ENCODE measurements at places on chromosomes 4 and X. TPM values are rescaled to one million over a fixed set of nuclear protein-coding genes. Genes with fewer than 3 reads are reported as not detected.

CD40LG gene
- 1.4 TPM for total RNA-seq

NPNT gene
- 7.4 TPM for total RNA-seq

CSN1S1 gene
- 2.9 TPM for total RNA-seq

SPANXN3 gene
- not detected for total RNA-seq

FGF16 gene
- total RNA-seq = not detected

ANKRD17 gene
- 56.2 TPM for total RNA-seq

NMU gene
- total RNA-seq = not detected

SYN1 gene
- 3.1 TPM for total RNA-seq

CT45A10 gene
- total RNA-seq = not detected

MAGEC1 gene
- not detected for total RNA-seq

NLGN4X gene
- 4.3 TPM for total RNA-seq

HSPA4L gene
- 4.6 TPM for total RNA-seq

MAPK10 gene
- 38.5 TPM for total RNA-seq

FRG2 gene
- total RNA-seq = not detected

SLC4A4 gene
- 9.5 TPM for total RNA-seq

CT45A2 gene
- total RNA-seq = not detected

SRPK3 gene
- total RNA-seq = 0.47 TPM

SSX4 gene
- not detected for total RNA-seq

- DNase-seq = no peak
Measured at GRCh38 chrX:82127228-82128123, 925.6 kb downstream of the SH3BGRL start.

GRCh38 chr4:9931146-9931545, 90.2 kb downstream of the SLC2A9 start:
- DNase-seq = no peak

- DNase-seq = no peak
Measured at GRCh38 chr4:54060116-54060515, 4.3 kb downstream of the CHIC2 start.

DNA sequence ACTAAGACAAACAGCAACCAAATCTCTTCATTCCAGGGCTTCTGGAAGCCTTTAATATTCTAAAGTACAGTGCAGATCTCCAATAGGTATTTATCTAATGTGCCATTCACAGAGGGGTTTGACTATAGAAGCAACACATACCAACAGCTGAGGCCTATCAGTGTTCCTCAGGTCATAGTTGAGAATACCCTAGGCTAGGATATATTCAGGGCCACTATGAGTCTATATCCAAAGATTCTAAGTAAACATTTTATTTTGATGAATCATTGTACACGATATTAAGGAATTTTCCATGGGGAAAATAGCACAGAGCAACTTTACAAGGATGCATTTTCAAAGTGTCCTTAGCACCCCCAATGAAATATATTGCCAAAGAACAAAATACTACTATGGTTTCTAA, 9.7 kb downstream of the SMIM10 start:
- DNase-seq = no peak

DNA sequence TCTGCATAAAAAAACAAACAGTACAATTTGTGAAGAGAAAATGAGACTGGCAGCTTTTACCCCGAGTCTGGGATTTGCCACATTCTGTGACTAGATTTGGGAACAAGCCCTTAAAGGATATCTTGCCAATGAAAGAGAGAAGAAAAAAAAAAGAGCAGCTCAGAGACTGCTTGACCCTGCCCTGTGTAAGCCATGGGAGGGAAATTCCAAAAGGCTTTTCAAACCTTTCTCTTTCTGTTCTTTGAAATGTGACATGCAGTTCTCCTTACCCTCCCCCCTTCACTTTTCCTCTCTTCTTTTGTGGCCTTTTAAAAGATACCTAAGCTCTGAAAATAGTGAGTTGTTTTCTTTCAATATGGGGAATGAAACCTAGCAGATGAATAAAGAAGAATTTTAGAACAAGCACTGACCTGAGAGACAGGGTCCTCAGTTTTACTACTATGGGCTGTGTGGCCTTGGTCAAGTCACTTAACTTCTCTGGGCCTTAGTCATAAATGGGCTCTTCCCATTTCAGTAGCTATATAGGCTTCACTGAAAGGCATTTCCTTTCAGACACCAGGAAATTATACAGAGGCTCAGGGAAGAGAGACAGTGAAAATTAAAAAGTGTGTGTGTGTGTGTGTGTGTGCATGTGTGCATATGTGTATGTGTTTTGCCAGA, 5.1 kb downstream of the CCDC160 start:
- no peak for DNase-seq

- DNase-seq = no peak
Measured at GRCh38 chrX:40420899-40421729, 159.7 kb upstream of the ATP6AP2 start.

- no peak for DNase-seq
Measured at GRCh38 chrX:47710252-47710651, 51.3 kb upstream of the UXT start.

DNA sequence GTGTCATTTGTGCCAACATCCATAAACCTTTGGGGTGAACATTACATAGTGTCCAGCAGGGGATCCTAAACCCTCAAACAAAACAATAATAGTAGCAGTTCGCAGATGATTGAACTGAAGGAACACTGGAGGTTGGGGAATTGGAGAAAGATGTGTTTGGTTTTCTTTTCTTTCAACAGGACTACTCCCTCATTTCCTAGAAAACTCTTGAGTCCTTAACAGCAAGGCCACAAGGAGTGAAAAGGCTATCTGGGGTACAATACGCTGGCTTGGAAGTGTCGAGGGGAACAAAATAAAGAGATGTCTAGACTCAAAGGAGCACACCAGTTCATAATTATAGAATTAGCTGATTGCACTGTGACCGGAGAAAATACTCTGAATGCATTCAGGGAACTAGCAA, 72.1 kb downstream of the IDS start:
- DNase-seq = no peak

DNA sequence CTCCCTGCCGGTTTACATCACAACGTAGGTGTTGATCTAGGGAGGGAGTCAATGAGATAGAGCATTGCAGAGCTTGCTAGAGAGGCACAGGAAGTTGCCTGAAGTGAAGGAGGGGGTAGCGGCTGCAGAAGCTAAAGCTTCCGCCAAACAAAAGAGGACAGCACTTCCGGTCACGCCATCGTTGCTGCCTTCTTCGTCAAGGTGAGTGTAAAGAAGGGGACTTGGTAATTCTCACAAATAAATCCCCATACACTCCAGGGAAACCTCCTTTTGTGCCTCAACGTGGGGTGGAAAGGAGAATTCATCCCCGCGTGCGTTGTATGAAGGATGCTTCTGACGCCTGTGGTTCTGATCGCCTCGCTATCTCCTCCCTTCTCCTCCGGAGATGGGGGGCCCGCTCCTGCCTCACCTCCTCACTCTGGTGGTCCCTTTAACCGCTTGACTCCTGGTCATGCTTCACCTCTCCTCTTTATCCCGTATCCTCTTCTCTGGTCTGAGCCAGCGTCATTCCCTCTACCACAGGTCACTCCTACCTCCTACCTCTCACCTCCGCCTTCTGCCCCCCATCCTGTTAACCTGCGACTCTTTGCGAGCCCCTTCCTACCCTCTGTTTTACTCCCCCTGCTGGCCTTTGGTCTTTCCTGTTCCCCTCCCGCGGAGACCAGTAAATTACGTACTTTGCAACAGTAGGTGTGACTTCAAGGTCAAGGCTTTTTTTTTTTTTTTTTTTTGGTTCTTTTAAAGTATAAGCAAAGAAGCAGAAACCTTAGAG, 59.9 kb downstream of the GSPT2 start:
- no peak for DNase-seq

- no peak for DNase-seq
Measured at GRCh38 chrX:135345107-135345589, 35.9 kb downstream of the ETDC start.

DNA sequence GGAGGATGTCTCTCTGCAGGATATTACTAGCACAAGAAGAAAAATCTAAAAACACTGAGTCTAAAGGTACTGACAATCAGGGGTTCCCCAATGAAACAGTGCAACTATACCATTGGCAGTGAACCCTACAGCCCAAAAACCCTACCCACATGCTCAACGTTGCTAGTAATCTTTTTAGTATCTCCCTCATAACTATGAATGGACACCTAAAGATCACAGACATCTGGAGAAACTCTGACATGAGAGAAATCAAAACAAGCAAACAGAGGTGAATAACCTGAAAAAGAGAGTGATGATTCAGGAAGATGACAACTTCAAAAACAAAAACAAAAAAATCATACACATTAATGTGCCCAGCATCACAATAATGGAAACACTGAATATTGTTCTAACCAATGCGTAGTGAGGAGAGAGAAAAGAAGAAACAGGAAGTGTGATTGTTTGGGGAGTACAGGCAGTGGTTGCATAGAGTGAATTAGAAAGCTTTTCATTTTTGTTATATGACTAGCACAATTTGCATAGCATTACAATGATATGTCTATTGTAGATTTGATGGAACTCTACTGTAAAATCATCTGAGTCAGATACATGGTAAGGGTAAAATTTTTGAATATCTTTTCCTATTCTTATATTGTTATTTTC, 78.9 kb upstream of the FMR1 start:
- DNase-seq = no peak

DNA sequence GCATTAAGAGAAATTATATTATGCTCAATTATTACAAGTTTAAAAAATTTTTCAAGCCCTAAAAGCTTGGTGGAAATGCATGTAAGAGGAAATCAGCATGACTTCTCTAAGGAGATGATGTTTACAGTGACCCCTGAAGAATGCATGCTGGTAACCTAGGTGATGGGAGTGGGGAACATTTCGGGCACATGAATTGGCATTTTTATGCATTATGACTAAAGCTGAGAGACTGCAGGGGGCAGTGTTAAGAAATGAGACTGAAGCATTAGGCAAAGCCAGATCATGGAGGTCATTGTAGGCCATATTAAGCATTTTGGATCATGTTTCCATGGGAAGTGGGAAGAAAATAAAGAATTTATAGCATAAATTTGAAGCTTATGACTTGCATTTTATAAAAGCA, 421.3 kb downstream of the FAT4 start:
- no peak for DNase-seq

DNA sequence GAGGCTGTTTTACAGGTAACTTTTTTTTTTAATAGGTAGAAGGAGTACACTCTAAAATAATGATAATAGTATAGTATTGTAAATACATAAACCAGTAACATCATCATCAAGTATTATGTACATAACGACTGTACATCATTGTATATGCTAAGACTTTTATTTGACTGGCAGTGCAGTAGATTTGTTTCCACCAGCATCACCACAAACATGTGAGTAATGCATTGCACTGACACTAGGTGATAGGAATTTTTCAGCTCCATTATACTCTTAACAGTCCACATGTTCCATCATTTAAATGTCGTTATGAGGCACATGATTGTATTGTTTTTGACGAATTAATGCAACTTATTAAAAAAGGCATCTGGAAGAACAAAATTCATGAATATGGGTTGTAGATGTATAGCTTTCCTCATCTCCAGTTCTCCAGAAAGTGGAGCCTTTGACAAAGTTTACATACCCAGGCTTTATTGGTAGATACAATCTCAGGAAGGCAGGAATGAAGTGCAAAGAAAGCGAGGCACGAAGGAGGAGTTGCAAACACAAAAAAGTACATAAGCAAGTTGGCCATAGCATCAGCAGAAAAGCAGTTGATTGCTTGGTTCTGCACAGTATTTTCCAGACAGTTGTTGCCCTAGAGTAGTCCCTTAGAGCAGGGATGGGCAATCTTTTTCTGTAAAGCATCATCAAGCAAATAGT, 336.9 kb upstream of the NR3C2 start:
- DNase-seq = no peak

DNA sequence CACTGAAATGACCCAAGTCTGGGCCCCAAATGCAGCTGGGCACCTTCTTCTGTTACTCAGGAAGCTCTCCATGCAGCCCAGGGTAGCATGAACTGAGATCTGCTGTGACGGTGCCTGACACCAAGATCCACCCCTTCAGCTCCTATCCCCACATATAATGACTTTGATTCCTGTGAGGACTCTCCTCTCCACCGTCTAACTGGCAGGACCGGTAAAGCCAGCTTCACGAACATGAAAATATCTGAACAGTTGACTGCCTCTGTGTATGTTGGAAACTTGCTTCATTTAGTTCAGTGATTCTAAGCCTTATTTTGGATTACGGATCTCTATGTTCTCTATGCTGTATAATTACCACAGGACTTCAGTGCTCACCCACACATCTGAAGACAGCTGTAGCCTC, 115.5 kb upstream of the TMEM150C start:
- no peak for DNase-seq

DNA sequence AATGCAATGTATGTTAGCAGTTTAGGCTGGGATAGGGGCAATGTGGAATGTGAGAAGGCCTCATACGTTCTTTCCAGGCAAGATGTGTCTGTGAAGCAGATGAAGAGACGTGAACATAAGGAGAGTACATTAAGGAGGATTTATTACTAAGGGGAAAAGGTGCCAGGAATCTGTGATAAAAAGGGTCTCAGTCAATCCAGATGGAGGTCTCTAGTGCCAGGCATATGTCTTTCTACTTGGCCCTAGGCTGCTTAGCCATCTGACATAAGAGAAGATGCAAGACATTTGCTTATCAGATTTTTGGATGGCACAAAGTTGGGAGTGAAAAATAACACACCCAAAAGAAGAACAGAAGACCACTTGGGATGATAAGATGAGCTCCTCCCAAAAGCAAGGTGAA, 93.0 kb upstream of the PRKG2 start:
- DNase-seq = no peak

- DNase-seq = no peak
Measured at GRCh38 chr4:82948647-82949204, 48.2 kb downstream of the THAP9 start.

GRCh38 chr4:141348573-141348972, 127.9 kb downstream of the ZNF330 start:
- no peak for DNase-seq
